NCI-H510A treated with DMSO at 0.1 percent for 48 hours (cell line): ENCODE measurements at places on chromosomes 4 and X.

DNA sequence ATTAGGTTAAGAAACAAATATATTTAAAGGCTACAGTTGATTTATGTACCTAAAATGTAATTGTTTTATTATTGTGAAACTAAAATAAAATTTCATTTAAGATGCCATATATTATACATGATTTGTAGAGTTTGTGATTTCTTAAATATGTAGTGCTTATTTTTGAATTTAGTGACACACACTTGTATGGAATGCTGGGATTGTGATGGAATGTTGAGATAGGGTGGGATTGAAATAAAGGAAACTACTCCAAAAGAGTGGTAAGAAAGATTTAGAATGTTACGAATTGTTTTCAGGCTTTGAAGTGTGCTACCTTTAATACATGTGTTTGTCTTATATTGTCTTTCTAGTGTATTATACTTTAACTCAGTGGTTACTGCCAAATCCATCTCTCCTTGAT is 330.3 kb upstream of the PITX2 start:
- DNase-seq: no peak

- no peak for DNase-seq
These were observed 455.5 kb upstream of the FAM241A start for GRCh38 chr4:111689731-111690130.

DNA sequence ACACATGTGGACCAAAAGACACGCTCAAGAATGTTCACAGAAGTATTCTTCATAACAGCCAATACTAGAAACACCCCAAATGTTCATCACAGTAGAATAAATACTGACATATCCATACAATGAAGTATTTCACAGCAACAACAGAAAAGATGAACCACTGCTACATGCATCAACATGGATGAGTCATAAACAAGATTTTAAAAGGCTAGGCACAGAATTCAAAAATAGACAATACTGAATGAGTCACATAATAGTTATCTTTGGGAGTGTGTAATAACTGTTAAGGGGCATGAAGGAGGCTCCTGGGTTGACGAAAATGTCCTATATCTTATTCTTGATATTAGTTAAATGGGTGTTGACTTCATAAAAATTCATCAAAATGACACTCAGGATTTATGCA is 43.5 kb downstream of the CLOCK start:
- no peak for DNase-seq

GRCh38 chr4:40300371-40301162 is 34.6 kb upstream of the CHRNA9 start:
- DNase-seq: no peak

DNA sequence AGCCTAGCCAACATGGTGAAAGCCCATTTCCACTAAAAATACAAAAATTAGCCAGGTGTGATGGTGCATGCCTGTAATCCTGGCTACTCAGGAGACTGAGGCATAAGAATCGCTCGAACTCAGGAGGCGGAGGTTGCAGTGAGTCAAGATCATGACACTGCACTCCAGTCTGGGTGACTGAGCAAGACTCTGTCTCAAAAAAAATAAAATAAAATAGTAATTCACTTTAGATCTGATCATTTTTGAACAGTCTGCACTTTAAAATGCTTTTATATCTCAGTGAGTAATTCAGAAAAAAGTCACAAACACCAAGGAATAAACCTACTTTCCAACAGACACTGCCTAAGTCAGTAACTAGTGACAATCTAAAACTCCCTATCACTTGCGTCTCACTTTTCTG is 25.6 kb upstream of the CORIN start:
- DNase-seq: no peak

- no peak for DNase-seq
These were observed 116.6 kb downstream of the PTCHD1 start for GRCh38 chrX:23451266-23451665.
